ENCODE measurements at places on chromosomes 16 and 17.

- DNase-seq = no peak
Observed at GRCh38 chr17:2093349-2093748, 38.4 kb downstream of the HIC1 start.

DNA sequence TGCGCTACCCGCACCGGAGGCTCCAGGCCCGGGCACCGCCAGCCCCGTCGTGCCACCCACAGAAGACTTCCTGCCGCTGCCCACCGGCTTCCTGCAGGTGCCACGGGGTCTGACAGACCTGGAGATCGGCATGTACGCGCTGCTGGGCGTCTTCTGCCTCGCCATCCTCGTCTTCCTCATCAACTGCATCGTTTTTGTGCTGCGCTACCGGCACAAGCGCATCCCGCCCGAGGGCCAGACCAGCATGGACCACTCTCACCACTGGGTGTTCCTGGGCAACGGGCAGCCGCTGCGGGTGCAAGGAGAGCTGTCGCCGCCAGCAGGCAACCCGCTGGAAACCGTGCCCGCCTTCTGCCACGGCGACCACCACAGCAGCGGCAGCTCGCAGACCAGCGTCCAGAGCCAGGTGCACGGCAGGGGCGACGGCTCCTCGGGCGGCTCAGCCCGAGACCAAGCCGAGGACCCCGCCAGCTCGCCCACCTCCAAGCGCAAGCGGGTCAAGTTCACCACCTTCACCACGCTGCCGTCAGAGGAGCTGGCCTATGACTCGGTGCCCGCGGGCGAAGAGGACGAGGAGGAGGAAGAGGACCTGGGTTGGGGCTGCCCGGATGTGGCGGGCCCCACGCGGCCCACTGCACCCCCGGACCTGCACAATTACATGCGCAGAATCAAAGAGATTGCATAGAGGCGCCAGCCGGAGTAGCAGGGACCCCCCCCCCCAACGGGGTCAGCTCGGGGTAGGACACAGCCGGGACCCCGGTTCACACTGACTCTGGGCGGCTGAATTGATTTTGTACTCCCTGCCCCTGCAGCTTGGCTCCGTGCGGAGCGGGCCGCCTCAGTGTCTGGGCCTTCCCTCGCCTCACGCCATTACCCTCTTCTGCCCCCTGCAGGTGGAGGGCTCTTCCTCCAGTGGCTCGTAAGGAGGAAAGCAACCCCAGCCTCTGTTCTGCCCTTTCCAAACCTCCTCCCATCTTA lies 58.5 kb downstream of the TMEM132E start:
- peak; percentile 97 for DNase-seq

- no peak for DNase-seq
Observed at GRCh38 chr16:645852-646678, 3.1 kb upstream of the WDR90 start.

DNA sequence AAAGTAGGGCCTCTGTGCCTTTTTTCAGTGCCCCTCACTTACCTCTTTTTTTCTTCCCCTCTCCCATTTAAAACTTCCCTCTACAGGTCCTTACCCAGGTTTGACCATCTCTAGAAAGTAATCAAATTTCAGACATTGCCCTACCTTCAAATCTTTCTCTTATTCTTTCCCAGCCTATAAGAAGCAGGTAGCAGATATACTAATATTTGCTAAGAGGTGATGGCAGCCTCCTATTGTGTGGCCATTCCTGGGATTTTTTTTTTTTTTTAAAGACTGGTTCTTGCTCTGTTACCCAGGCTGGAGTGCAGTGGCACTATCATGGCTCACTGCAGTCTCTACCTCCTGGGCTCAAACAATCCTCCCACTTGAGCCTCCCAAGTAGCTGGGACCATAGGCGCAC lies 111.1 kb upstream of the HAS3 start:
- DNase-seq = no peak

GRCh38 chr17:77738751-77739531 lies 219.6 kb upstream of the TNRC6C start:
- DNase-seq = peak; percentile 82

- DNase-seq = no peak
Observed at GRCh38 chr16:714079-714478, 839 bp upstream of the METRN start.

DNA sequence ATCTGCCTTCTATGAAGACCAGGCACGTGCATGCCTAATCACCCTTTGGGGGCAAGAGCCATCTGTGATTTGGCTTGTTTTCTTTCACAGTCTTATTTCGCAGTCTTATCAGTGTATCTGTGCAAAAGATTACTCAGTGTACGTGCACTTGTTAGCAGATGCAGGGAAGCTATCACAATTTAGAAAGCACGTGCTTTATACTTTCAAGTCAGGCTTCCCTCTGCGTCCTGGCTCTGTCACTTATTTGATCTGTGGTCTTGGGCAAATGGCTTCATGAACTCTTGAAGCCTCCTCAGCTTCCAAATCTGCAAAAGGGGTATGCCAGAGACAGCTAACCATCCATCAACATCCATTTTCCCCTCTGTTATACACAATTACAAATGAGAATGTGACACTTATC lies 246.4 kb downstream of the XYLT1 start:
- DNase-seq = no peak

DNA sequence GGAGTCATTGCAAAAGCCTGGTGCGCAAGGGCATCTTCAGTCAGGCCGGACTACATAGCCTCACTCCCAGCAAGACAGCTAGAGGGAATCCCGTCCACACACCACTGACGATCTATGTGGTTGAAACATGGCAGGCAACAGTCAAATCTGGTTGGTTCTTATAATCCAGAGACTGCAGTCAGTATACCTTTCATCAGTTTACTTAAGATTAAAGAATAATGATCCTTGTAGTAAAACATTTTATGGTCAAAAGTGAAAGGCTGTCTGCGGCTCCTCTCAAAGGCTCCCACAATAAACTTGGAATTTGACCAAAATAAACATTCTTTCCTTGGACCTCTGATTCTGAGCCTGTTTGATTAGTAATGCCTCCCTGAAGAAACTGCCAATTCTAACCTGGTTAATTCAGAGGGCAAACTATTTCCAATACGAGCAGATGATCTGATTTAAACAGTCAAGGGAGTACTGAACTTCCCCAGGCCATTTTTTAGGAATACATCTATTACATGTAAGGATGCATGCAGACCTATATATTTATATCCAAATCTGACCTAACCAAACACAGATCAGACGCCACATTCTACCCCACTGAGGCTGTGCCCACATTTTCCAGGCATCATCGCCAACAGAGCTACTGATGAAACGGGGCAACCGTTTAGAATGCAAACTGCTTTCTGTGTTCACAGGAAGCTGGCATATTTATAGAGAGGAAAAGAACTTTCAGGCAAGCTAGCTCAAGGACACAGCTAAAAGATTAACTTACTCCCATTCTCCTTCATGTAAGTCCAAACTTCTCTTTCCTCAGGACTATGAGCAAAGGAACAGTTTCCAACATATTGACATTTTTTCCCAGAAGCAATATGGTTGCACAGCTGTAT lies 15.3 kb upstream of the TXNDC11 start:
- peak; percentile 49 for DNase-seq

- DNase-seq = peak; percentile 76
Observed at GRCh38 chr17:2212400-2212981, 91.1 kb downstream of the SMG6 start.

- DNase-seq = no peak
Observed at GRCh38 chr17:52674686-52675085, 516.2 kb upstream of the CA10 start.

DNA sequence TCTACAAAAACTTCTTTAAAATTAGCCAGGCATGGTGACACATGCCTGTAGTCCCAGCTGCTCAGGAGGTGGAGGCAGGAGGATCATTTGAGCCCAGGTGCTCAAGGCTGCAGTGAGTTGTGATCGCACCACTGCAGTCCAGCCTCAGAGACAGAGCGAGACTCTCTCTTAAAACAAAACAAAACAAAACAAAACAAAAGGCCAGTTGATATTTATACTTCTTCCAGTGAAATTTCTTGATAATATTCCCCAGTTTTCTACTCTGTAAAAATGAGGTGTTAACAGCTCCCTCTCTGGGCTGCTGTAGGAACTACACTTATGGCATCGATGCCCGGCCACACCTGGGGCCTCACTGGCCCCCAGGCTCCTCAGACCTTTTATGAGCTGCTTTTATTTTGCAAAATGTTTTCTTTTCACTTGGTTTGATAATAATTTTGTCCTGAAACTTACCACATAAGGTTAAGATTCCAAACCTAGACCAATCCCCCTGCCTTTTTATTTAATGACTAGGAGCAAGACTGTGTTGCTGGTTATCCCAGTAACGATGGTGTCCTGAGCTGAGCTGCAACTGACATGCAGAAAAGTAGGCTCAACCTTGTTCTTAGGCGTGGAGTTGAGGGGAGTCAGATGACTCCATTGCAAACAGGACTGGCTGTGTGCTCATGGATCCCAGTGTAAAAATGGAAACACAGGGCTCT lies 17.6 kb downstream of the MAPK8IP3 start:
- DNase-seq = peak; percentile 95

Measured in osteoblast (primary cell).